Spleen (tissue), 13 donors: ENCODE measurements at places on chromosomes 12 and 14. TPM values are rescaled to one million over a fixed set of nuclear protein-coding genes. Genes with fewer than 3 reads are reported as not detected.
A peak's percentile ranks its signal among the peaks of the same experiment; 100 is the strongest.

GRCh38 chr12:89228491-89228890, 123.8 kb downstream of the DUSP6 start:
- no peak for DNase-seq

DNA sequence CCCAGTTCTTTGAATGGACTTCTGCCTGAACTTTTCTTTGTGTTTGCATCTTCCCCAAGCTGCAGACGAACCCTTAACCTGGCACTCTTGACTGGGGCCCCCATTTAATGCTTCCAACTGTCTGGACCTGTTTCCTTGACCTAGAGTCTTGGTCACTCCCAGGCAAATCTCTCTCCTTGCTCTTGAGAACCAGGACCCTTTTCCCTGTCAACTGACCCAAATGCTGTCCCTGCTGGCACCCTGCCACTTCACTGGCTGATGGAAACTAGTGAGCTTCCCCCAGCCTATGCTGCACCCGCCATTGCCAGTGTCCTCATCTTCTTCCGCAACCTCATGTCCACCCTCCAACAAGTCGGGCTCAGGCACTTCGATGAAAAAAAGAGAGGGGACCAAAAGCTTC, 79.5 kb downstream of the PRIMA1 start:
- no peak for DNase-seq

- DNase-seq = peak; percentile 88
Measured at GRCh38 chr14:92613008-92613658, 99.6 kb downstream of the RIN3 start.

- DNase-seq = peak; percentile 91
Measured at GRCh38 chr12:47207340-47207717, 127.6 kb upstream of the AMIGO2 start.

- DNase-seq = no peak
Measured at GRCh38 chr12:63982604-63983295, 138.2 kb downstream of the SRGAP1 start.

GRCh38 chr12:30108666-30109065, 324.9 kb upstream of the TMTC1 start:
- DNase-seq = no peak

GRCh38 chr12:44296624-44297197, 460.8 kb downstream of the TMEM117 start:
- no peak for DNase-seq

GRCh38 chr14:56341766-56342493, 223.7 kb downstream of the PELI2 start:
- no peak for DNase-seq

DNA sequence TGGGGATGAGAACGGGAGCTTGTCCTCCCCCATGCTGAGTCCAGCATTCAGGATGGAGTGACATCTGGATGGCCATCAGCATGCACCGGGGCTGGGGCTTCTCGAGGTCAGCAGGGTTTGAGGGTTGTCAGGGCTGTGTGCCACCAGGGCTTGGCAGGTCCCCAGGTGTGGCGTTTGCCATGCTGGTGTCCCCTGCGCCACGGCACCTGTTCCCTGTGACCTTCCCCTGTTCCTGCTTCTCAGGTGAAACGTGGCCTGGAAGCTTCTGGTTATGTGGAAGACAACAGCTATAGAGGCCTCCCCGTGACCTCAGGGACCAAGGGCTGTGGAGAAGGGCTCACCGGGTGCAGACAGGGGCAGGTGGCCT, 152.4 kb downstream of the KIF26A start:
- no peak for DNase-seq

DNA sequence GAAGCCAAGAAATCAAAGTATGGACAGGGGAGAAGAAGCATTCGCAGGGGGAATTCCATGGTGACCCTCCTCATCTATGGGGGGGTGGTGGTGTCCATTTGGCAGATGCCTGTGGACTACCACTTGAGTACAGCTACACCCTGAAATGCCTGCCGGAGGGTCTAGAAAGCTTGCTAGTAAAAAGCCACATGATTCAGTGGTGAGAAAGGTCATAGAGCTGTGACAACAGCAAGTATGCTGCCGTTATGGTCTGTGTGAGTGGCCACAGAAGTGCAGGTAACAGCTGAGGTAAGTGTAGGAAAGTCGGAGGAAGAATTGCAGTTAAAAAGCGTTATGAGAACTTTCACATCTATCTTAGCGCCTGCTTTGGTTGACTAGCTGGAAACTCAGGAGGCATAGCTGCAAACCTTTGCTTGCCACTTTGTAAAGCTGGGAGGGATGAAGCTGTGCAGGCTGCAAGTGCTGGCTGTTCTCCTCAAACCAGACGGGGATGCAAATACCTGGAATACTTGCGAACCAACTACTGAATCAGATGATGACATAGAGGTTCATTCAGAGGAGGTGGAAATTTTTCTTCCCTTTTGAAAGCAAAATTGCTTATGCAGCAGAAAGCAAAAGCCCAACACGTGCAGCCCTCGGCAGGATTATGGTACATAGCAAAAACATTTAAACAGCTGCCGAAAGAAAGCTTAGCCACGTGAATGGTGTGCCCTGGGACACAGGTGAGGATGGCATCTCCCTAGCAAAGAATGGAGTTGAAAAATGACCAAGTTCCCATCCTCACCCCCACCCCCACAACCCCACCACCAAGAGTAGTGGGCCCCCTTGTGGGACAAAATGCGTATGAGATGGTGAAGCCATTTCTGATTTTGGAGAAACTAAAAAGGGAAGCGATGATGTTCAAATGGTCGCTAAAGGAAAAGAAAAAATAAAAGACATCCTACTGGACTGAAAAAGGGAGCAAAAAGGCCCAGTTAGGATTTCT, 287.0 kb downstream of the RERGL start:
- peak; percentile 23 for DNase-seq

DNA sequence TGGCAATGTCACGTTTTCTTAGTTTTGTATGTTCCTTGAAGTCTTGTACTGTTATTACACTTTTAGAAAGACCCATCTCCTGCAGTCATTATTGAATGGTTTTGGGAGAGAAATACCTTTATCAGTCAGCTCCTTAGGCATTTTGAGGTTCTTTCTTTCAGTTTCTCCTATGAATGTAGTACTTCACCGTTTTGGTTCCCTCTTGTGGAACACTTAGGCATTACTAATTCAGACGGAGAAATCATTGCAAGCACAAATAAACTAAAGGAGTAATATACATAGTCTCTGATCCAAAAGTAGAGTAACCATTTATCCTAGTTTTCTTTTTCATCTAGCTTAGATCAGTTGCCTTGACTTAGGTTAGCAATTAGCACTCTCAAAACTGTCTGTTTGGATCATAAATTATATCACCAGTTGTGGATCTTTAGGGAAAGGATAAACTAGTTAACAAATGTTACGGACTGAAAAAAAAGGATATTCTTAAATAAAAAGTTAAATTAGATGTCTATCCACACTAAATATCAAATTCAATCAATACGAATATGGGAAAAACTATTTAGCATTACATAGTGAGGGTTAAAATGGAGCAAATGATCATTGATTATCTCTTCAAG, 1538.3 kb upstream of the SEL1L start:
- no peak for DNase-seq

GRCh38 chr14:104639471-104639870, 34.9 kb upstream of the TMEM179 start:
- no peak for DNase-seq

DNA sequence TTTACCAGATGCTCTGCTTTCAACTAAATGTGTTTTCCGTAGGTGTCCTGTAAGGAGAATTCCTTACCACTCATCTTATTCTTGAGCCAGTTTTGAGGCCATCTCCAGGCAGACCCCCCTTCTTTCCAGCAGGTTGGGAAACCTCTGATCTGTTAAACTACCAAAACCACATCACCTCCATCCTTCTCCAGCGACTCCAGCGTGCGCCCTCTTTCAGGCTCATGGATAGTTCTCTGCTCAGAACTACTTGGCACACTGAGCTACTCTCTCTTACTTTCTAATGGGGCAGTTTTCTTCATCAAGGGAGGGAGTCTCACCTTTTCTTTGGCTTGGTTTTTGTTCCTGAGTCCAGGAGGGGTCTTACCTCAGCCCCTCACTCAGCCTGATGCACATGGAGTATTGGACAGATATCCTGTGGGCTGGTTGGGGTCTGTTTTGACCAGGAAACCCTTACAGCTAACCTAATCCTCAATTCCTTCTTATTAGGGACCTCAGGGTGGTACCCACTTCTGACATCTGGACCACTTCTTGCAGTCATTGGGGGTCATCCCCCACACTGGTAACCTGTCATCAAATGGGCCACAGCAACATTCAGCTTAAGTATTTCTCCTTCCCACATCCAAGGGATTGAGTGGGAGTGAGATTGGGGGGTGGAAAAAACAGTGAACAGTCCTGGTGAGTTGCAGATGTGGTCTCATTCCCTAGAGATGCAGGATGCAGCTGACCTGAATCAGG, 5.2 kb downstream of the DHRS2 start:
- no peak for DNase-seq

- DNase-seq = no peak
Measured at GRCh38 chr12:49893753-49894750, 9.6 kb downstream of the FAIM2 start.

DNA sequence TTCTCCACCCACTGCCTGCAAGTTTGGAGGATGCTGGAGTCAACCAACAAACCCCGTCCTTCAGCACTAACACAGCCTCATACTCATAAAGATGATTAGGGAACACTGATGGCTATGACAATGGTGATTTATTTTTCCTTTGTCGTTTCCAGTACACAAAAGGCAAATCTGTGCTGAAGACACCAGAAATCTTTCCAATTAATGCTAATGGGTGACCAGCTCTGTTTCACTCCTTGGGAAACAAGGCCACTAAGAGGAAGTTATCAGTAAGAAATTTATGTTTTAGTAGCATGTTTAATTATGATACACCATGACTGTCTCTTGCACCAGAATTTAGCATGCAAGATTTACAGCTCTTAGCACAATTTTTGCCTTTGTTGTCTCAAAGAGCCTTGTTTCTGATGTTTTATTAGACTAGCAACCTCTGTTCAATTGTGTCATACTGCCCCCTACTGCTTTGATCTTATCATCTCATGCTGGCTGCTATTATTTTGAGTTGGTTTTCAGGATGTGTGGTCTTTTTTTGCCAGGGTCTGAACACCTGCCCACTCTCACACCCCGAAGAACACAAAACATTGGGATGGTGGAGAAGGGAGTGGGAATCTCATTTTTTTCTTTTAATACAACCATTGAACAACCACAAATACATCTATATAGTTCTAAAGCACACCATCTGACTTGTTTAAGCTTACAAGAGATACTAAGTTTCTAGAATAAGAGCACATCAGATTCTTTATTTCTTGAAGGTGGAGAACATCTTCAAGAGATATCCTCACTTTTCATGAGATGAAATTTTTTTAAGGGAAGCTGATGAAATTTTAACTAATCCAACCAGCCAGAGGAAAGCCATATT, 160.9 kb downstream of the SPTSSA start:
- DNase-seq = no peak

DNA sequence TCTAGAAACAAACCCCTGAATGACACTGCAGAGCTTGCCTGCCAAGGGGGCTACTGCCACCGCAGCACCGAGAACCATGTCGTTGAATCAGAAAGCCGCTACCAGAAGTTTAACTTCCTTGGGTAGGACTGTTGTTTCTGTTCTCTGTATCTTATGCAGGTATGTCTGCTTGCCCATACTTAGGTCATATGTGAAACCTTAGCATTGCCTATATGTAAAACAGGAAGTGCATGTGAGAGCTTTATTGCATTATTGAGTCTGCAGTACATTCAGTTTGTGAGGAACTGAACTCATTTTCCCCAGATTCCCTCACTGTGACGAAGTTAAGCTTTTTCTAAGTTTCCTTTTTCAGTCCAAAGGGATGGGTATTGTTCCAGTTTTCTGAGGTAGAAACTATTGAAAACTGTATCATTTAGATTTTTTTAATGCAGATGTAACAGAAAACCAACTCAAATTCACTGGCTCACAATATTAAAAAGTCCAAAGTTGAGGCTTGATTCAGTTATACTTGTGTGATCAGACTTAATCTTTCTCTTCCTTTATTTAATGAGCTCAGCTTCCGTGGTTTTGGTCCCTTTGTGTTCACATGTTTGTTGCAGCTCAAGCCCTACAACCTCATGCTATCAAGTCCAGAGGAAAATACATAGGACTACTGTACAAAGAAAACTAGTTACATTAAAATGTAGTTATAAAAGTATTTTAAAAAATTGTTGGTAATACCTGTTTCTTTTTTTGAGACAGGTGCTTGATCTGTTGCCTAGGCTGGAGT, 6.9 kb downstream of the FBXO34 start:
- no peak for DNase-seq

DNA sequence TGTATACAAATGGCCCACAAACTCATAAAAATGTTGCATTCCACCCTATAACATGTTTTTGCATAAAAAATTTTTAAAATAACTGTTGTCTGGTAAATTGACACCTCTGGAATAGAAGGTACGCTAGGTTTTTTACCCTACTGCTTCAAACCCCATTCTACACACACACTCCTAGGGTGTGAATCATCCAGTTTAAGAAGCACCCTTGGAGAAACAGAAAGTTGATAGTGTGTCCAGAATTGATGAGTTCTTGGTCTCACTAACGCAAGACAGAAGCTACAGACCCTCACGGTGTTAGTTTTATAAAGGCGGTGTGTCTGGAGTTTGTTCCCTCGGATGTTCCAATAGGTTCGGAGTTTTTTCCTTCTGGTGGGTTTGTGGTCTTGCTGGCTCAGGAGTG, 158.5 kb downstream of the KLRB1 start:
- DNase-seq = no peak

GRCh38 chr12:2533036-2533435, 261.7 kb upstream of the FKBP4 start:
- DNase-seq = no peak

DNA sequence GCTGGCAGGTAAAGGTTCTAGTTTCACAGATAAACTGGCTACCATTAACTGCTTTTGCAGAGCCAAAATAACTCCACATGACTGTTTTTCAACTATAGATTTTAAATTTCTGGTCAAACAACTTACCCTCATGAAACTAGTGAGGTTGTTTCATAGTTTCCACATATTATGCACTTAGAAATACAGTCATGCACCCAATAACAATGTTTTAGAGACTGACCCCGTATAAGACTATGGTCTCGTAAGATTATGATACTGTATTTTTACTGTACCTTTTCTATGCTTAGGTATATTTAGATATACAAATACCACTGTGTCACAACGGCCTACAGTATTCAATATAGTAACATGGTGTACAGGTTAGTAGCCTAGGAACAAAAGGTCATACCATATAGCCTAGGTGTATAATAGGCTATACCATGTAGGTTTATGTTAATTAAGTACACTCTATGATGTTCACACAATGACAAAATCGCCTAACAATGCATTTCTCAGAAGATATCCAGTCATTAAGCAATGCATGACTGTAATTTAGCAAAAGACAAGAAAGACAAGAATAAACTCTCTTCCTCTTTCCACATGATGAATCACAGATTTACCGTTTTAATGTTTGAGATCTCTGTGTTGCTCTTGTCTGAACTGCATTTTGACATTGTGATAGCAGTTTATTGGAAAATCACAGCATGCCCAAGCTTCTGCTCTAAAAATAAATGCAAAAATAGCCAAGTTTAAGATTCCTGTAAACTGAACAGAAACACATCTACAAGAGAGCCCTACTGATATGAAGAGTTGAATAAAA, 17.1 kb downstream of the DICER1 start:
- DNase-seq = no peak

The KCNC2 gene
- total RNA-seq = not detected

The MIP gene
- not detected for total RNA-seq

The G2E3 gene
- total RNA-seq = 11.3 TPM

The POLE2 gene
- total RNA-seq = 7.4 TPM

The GALNT16 gene
- 32.6 TPM for total RNA-seq

The DCN gene
- total RNA-seq = 6.3 TPM

The ESRRB gene
- total RNA-seq = 0.91 TPM

The DEGS2 gene
- 0.33 TPM for total RNA-seq

The AKAP6 gene
- 5.0 TPM for total RNA-seq

The NRIP2 gene
- total RNA-seq = 12.1 TPM

The ALKBH1 gene
- 11.3 TPM for total RNA-seq
